Suppressor macrophage (primary cell): ENCODE measurements at places on chromosomes 3 and 15.

DNA sequence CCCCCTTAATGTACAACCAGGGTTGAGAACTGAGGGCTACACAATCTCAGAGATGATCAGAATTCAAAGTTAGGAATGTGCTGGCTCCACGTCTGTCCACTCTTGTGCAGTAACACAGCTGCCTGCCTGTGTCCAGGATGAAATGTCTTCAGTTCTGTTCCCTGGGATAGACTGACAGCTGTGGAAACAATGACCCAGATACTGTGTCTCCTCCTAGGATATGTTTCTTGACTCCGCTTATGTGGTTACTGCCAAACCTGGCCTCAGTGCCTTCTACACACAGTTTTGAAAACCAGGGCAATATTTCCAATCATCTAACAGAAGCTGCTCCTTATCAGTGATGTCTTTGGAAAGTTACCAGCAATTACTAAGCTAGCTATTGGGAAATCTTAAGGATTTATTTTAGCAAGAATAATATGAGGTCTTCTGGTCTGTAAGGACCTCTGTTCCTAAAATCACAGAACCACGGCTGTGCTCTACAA is 67.6 kb downstream of the NOX5 start:
- no peak for DNase-seq

- DNase-seq = peak; percentile 76
These were observed 55.0 kb downstream of the GOLIM4 start for GRCh38 chr3:168040607-168041208.

GRCh38 chr3:15110206-15110605 is 11.3 kb upstream of the RBSN start:
- no peak for DNase-seq

DNA sequence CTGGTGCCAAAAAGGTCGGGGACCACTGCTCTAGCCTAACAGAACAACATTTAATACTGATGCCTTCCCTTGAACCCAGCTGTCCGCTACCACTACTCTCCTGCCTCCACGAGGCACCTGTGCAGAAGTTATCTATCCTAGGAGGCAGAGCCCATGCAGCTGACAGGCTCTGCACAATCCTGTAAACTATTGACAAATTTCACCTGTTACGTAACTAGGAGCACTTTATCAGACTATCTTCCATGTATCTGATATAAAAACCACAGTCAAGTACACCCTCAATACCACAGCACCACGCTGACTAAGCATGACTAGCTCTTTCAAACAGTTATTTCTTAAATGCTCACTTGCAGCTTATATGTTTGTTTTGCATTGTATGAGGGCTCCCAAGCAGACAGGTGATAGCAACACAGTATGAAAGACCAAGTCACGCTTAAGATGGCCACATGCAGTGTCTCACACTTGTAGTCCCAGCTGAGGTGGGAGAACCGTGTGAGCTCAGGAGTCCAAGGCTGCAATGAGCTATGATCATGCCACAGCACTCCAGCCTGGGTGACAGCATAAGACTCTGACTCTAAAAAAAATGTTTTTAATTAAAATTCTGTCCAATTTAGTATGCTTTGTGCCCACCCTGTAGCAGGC is 4.5 kb upstream of the IL17RC start:
- DNase-seq = no peak

- DNase-seq = no peak
These were observed 17.0 kb downstream of the RAB43 start for GRCh38 chr3:129104498-129105079.

GRCh38 chr3:25555695-25556437 is 108.8 kb downstream of the TOP2B start:
- no peak for DNase-seq

DNA sequence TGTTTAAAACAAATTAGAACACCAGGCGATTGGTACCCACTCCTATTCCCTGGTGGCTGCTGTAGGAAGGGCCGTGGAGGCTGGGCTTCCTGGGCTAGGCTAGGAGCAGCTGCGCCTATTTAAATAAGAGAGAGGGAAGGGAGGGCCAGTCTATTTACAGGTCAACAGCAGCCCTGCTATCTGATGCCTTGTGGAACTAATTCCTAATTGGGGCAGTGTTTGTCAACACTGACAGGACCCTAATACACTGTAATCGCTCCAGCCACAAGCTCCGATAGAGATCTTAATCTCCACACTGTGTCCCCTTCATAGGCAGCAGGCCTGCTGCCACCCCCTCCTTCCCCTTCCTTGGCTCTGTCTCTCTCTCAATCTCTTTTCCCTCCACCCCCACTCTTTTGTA is 116.9 kb upstream of the SOX14 start:
- DNase-seq = no peak

- DNase-seq = no peak
These were observed 100.4 kb upstream of the NDN start for GRCh38 chr15:23787346-23788105.

GRCh38 chr3:166752214-166752613 is 627.9 kb downstream of the ZBBX start:
- DNase-seq = no peak
